ENCODE measurements at places on chromosomes 1 and 21.
A peak's percentile ranks its signal among the peaks of the same experiment; 100 is the strongest.

DNA sequence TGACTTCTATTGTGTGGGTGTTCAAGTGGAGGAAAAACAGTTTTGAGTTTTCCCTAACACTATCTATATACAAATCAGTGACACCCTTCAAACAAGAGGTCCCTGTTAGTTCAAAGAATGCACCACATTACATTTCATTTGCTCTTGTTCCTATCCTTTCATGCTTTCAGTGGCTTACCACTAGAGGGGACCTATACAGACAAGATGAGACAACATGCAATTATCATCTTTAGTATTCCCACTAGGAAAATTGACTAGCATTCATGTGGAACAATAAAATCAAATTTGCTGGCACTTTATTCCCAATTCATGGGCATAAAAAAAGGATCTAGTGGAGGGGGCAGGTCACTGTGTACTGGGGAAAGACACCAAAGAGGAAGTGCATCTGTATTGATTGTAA lies 13.3 kb upstream of the SIPA1L2 start:
- no peak for DNase-seq

- DNase-seq = no peak
Measured at GRCh38 chr1:3183411-3183810, 114.4 kb downstream of the PRDM16 start.

DNA sequence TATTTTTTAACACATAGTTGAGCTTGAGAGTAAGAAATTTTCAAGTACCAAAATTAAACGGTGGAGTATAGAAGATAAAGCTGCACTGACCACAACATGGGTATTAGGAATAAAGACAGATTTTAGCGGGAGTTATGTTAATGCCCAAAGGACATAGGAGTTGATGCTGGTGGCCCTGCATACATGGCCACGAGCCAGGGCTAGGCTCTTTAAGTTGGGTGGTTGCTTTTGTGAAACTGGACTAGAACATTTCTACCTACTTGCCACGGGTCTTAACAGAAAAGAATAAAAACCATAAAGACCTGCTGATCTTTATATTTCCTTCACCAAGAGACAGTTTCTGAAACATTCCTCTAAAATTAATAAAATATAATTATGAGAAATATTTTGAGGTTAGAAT lies 14.9 kb downstream of the EDEM3 start:
- no peak for DNase-seq

- DNase-seq = no peak
Measured at GRCh38 chr1:117919376-117919775, 10.0 kb downstream of the GDAP2 start.

- DNase-seq = no peak
Measured at GRCh38 chr1:204520834-204521709, 4.9 kb downstream of the MDM4 start.

- DNase-seq = peak; percentile 57
Measured at GRCh38 chr21:27258742-27259448, 292.0 kb upstream of the ADAMTS5 start.

GRCh38 chr1:205324781-205325180 lies 3.2 kb upstream of the NUAK2 start:
- no peak for DNase-seq

- no peak for DNase-seq
Measured at GRCh38 chr1:54479841-54480524, 68.0 kb upstream of the ACOT11 start.

DNA sequence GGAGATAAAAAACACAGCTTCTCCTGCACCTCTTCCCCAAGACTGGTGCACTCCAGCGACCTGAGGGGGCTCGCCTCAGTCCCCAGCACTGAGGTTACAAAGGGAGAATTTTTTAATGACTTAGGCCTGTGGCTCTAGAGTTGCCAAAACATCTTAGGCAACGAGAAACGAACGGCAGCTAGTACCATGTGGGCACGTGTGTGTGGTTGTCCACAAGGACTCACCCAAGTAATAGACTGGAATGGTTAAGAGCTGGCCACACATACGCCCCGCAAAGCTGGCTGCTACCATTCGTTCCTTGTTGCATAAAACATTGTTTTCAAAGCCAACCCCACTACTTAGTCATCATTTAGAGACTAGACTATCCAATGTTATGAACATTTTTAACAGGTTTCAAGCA lies 26.9 kb downstream of the RIPK4 start:
- DNase-seq = no peak

DNA sequence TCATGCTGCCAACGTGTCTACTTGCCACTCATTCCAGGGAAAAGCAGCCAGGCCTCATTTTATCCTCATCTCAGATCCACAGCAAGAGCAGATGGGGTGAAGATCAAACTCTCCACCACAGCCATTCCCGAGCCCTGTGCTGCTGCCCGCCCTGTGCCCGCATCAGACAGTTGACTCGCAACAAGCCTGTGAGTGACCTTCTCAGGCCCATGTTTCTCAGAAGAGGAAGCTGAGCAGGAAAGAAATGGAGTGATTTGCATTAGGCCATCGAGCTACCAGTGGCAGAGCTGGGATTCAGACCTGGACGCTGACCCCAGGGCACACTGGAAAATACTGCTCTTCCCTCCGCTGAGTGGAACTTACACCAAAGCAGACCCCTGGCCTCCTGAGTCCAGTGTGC lies 1.2 kb downstream of the CNR2 start:
- DNase-seq = no peak

DNA sequence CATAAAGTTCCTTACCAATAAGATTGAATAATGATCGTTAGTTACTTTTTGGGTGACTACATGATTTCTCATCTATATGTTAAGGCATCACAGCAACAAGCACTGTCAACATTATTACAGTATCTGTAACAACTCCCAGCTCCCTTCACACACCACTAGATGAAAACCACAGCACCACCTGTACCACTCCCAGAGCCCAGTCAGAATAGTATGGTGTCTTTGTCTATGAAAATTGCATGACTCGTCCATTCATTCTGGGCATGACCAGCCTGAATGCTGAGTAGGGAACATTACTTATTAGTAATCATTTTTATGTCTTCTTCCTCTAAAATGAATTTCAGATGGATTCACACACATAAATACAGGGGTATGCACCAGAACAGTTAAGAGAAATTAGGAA lies 7.0 kb downstream of the OLFML2B start:
- DNase-seq = no peak

- DNase-seq = no peak
Measured at GRCh38 chr1:114235960-114236359, 82.3 kb upstream of the SYT6 start.

- no peak for DNase-seq
Measured at GRCh38 chr1:209045331-209046057, 538.0 kb upstream of the CAMK1G start.

- DNase-seq = peak; percentile 74
Measured at GRCh38 chr1:16012590-16013219, 5.1 kb downstream of the HSPB7 start.

GRCh38 chr1:36068866-36069265 lies 15.0 kb upstream of the TEKT2 start:
- DNase-seq = no peak
